Kidney epithelial cell (primary cell): ENCODE measurements at places on chromosomes 5 and 9.

GRCh38 chr5:139431706-139432105 lies 7.6 kb downstream of the DNAJC18 start:
- no peak for DNase-seq

DNA sequence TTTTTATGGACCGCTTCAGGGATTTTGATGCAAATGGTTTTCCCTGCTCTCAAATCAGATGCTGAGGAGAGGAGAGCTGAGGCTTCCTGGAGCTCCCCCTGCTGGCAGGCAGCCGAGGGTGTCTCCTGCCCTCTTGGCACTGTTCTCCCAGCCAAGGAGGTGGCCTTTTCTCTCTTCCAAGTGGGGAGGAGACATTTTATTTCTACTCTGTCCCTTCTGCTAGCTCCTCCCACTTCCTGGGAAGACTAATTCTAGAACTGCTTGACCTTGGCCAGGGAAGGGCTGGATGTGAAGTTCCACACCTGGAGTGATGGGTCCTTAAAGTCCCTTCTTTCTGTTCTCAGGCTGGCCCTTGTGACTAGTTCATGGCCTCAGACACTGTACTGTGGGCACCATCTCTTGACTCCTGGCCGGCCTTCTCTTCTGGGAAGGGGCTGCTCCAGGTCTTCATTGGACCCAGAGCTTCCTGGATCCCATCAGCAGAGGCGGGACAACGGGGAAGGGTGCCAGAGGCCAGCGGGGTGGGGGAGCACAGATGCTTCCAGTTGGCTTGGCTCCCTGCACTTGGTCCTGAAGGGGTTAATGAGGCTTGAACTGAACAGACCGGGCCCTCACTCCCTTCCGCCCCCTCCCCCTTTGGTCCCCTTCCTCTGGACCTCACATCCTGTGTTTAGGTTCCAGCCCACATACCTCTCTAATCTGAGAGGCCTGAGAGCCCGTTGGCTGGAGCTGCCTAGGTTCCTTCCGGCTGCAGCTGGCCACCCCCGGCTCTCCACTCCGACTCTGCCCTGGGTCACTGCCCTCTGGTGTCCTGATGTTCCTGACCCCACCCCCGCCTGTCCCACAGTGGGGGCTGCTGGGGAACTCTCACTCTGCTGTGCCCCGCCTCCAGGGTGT lies 32.1 kb downstream of the PTPA start:
- no peak for DNase-seq

DNA sequence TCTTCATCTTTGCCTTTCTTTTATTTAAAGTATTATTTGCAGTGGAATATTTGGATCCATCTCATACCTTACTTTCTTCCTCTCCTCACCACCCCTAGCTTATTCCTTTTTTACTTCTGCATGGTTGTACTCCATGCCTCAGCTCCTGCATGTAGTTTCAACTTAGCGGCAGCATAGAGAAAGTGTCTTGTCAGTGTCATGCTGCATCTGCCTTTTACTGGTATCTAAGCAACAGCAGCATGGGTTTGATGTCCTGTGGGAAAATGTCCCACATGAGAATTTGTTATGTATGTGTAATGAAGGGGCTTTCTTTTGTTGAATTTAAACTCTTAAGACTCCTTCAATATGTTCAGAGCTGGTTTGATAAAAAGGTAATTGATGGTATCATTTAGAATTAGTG lies 20.6 kb downstream of the TCERG1 start:
- DNase-seq, result no peak

GRCh38 chr5:167790462-167791260 lies 500.8 kb upstream of the WWC1 start:
- no peak for DNase-seq

DNA sequence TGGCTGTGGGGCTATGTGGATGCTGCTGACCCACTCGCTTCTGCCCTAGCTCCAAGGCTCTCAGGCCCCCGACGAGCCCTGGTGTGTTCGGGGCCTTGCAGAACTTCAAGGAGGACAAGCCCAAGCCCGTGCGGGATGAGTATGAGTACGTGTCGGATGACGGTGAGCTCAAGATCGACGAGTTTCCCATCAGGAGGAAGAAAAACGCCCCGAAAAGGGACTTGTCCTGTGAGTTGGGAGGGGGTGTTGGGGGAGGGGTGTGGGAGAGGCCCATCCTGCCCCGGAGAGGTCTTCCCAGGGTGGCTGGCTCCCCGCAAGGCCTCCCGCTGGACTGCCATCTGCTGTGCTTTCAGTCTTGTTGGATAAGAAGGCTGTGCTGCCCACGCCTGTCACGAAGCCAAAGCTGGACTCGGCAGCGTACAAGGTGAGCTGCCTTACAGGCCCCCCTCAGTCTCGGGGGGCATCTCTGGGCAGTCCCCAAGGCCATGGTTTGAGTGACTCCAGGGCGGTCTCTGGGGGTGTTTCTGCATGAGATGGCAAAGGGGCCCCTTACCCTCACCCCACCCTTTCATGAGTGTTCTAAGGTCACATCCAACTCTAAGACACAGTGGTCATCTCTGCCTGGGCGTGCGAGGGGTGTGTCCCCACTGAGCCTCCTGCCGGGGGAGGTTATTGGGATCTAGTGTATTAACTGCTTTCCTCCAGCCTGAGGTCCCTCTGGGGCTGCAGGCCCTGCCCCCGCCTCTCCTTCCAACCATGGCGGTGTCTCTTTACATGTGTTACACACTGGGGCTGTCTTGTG lies 89.5 kb downstream of the PHF2 start:
- no peak for DNase-seq

GRCh38 chr5:19988457-19988856 lies 457 bp upstream of the CDH18 start:
- DNase-seq, result no peak

GRCh38 chr5:38316544-38317224 lies 58.3 kb downstream of the EGFLAM start:
- DNase-seq, result no peak

DNA sequence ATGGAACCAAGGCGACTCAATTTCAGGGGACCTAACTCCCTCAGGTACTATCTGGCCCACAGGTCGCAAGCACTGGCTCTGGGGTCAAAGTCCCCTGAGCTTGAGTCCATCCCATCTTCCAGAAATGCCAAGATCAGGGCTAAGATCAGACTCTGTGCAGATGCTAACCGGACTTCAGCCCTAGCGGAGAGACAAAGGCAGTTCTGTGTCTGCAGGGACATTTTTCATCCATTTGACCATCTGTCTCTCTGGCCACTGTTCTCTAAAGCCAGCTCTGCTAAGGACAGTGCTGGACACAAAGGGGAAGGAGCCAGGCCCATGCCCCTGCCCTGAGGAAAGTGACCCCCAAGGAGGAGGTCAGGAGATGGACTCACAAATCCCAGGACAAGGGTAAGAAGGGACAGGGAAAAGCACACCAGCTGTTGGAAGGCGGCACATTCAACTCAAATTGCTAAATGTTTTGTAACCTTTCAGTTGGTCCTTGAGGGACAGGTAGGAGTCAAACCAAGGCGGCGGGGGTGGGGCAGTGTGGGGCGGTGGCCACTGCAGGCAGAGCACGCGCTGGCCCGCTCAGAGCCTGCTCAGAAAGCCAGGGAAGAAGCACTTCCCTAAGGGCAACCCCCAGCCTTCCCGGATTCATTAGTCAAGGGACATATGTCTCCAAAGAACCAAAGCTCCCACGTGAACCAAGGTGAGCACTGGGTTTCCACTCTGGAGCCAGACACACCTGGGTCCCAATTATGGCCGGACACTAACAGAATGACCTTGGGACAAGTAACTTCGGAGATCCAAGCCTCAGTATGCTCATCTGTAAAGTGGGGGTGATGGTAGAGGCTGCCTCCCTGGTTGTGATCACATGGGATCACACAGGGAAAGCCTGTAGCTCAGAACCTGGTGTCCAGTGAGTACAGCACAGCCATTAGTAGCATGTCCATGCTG lies 42.8 kb downstream of the STK10 start:
- DNase-seq, result no peak

GRCh38 chr5:137367951-137368350 lies 131.2 kb downstream of the SPOCK1 start:
- no peak for DNase-seq

- no peak for DNase-seq
These were observed 1461.4 kb upstream of the CDH9 start for GRCh38 chr5:28499766-28500290.

GRCh38 chr5:122089096-122090013 lies 11.3 kb upstream of the LOX start:
- DNase-seq, result no peak

GRCh38 chr5:111502956-111503355 lies 9.4 kb downstream of the STARD4 start:
- DNase-seq, result no peak

DNA sequence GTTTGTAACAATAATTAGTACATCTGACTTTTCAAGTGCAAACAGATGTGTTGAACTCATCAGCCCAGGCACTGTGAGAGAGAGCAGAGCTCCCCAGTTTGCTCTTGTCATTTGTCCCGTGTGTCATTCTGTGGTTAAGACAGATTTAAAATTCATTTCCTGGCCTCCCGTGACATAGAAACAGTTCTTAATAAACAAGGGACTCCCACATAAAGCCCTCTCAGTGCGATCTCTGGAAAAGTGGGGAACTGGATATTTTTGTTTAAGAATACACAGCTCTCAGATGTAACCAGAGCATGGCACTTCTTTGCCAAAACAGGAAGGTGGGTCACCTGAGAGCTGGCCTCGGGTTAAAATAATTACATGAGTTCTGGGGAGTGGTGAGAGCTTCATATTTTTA lies 58.6 kb downstream of the PRKACG start:
- no peak for DNase-seq

- DNase-seq, result no peak
These were observed 37.3 kb upstream of the EGFL7 start for GRCh38 chr9:136625101-136626065.

- no peak for DNase-seq
These were observed 36.7 kb downstream of the CDK7 start for GRCh38 chr5:69271376-69271775.

- no peak for DNase-seq
These were observed 119.4 kb downstream of the PRKACG start for GRCh38 chr9:68894502-68894901.

GRCh38 chr5:114957384-114957783 lies 212.3 kb downstream of the TRIM36 start:
- DNase-seq, result no peak

DNA sequence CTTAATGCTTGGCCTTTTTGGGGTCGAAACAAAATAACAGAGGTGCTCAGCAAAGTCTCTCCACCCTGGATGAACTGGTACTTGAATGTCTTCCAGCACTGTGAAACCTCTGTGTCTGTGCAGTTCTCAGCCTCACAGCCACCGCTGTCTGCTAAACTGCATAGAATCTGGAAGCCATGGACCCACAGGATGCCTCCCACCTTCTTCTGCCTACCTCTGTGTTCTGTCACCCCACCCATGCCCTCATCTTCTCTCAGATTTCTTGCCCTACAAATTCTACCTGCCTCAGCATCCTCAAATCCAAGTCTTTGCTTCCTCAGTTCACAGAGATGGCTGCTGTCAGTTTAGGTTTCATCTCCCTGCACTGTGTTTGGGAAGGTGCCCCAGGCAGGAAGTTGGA lies 35.6 kb downstream of the EXOSC2 start:
- no peak for DNase-seq

DNA sequence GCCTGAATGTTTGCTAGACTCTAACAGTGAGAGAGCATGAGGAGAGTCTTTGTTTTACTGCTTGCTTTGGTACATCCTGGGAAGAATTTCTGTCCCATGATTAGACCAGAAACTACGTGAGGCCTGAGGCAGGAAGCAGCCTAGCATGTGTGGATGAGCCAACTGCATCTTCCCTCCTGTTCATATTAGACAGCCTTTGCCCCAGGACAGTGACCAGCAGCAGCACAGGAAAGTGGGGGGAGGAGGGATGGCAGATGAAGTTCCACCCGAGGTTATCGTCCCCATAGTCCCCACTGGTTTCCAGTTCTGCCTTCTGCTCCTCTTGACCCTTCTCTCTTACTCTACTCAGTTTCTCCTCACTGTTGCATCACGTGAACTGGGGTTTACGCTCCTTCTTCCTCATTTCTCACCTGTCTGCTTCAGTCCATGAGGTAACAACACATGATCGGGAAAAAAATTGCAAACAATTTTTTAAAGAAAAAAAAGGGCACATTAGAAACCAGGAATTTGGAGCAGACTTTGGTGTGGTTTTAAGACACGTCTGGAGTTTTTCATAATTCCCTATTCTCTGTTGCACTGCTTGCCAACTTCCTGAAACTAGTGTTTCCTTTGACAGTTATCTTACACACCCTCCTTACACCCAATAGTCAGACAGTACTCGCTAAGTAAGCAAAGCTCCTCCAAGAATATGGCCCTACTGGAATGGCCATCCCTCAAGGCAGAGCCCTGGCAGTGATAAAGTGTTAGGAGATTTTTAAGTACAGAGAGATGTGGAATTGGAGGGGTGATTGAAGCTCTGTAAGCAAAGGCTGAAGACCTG lies 84.1 kb downstream of the SNX18 start:
- no peak for DNase-seq

GRCh38 chr5:169914766-169915165 lies 65.5 kb downstream of the INSYN2B start:
- peak; percentile 23 for DNase-seq

DNA sequence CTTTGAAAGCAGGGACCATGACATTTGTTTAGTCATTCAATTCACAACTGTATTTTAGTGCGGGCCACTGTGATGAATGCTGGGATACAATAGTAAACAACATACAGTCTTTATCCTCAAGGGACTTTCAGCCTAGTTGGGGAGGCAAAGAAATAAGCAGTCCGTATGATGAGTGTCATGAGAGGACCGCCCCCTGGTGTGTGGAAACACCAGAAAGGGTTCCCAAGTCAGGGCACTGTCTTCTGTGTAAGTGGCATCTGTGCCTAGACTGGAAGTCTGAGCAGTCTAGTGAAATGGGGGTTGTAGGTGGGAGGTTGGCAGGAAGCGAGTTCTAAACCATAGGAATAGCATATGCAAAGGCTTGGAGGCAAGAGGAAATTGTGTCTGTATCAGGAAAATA lies 6.8 kb downstream of the C9orf43 start:
- no peak for DNase-seq

- DNase-seq, result no peak
These were observed 63.9 kb downstream of the ERAP1 start for GRCh38 chr5:96743805-96744204.

DNA sequence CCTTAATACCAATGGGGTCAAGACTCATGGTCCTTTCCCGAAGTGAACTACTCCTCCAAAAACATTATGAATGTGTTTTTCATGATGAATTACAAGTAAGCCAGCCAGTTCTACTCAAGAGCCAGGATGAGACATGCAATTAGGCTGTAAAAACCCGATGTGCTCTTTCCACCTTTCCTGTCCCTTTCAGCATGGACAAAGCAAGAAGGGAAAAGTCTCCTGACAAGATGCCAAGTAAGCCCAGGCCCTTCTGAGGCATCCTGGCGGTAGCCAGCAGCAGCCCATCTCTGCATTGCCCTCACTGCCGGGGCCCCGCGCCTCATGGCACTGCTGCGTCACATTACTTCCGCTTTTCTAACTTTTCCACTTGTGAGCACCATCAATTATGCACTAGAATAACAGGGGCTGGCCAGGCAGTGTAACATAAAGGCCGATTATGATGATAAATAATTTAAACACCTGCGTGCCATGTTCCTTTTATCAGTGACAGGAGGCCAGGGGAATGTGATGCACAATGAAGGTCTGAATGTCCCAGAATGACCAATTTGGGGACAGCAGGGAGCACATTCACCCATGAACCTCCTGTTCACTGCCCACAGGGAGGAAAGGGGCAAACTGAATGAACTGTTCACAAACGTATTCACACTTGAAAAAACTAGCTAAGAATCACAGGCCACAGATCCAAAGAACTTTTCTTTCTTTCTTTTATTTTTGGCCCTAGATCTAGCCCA lies 37.4 kb downstream of the EFNA5 start:
- DNase-seq, result no peak

GRCh38 chr5:135154197-135154596 lies 120.2 kb upstream of the PITX1 start:
- DNase-seq, result no peak
